ENCODE measurements at places on chromosomes 6 and 20. TPM values are rescaled to one million over a fixed set of nuclear protein-coding genes. Genes with fewer than 3 reads are reported as not detected.

The DNAH8 gene
- not detected for total RNA-seq

The EYA2 gene
- 0.94 TPM for total RNA-seq

The MEP1A gene
- total RNA-seq: not detected

The COL9A3 gene
- total RNA-seq: 133 TPM

The ZHX3 gene
- 41.4 TPM for total RNA-seq

The BNIP5 gene
- total RNA-seq: not detected

The CCHCR1 gene
- total RNA-seq: 12.5 TPM

The DLK2 gene
- total RNA-seq: 5.8 TPM

The IMPG1 gene
- total RNA-seq: not detected

The TMEM200A gene
- 2.6 TPM for total RNA-seq

The SYCP2L gene
- not detected for total RNA-seq

The OOEP gene
- 0.23 TPM for total RNA-seq

The WFDC5 gene
- total RNA-seq: not detected

The KIF25 gene
- total RNA-seq: not detected

The MYLK4 gene
- 3.2 TPM for total RNA-seq

The CALHM4 gene
- not detected for total RNA-seq

The NFS1 gene
- 19.1 TPM for total RNA-seq

The ARFGEF3 gene
- 0.12 TPM for total RNA-seq

The MAFB gene
- 1.1 TPM for total RNA-seq

The HUS1B gene
- total RNA-seq: not detected

The DAAM2 gene
- 11.2 TPM for total RNA-seq

The KCNQ5 gene
- 0.17 TPM for total RNA-seq

The AFDN gene
- 23.5 TPM for total RNA-seq

The TNXB gene
- 240 TPM for total RNA-seq

The LY6G6D gene
- not detected for total RNA-seq

The SASH1 gene
- 33.9 TPM for total RNA-seq

The MACROD2 gene
- total RNA-seq: not detected

The GHRH gene
- total RNA-seq: not detected

The FKBP1C gene
- 0.09 TPM for total RNA-seq

The EYS gene
- total RNA-seq: not detected

The GNMT gene
- not detected for total RNA-seq

The MUC22 gene
- total RNA-seq: not detected

The RHAG gene
- total RNA-seq: not detected

The TTPAL gene
- 9.2 TPM for total RNA-seq

The NKAIN4 gene
- 0.17 TPM for total RNA-seq

The INSM1 gene
- total RNA-seq: not detected

The BPIFB4 gene
- not detected for total RNA-seq

The PTCRA gene
- not detected for total RNA-seq

The MEI4 gene
- total RNA-seq: not detected

The IL17A gene
- not detected for total RNA-seq

The CFB gene
- 11.4 TPM for total RNA-seq

The ITPA gene
- 39.9 TPM for total RNA-seq
